ENCODE measurements at places on chromosomes 7 and 10.

DNA sequence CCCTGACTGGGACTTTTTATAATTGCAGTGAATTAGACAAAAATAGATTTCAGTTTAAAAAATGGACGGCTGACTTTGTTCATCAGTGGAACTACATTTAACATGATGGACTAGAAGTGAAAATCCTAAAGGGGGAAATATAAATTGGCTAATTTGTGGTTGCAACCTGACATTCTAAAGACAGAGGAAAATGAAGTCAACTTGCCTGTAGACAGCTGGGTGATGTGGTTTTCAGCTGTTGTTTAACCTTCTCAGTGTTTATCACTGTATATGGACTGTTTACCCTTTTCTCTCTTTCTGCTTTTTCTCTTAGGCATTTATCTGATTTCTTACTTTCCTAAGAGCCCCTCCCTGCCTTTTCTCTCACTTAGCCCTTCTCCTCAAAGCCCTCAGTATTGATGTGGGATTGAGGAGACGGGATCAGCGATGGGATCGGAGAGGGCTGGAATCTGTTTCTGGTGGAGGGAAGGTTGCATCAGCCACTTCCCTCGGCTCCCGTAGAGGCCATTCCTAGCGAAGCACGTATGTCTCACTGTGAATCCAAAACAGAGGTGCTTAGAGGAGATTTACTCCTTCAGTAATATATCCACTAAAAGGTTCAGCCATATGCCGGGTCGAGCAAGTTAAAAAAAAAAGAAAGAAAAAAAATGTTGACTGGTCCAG is 109.0 kb upstream of the KLF6 start:
- no peak for DNase-seq

DNA sequence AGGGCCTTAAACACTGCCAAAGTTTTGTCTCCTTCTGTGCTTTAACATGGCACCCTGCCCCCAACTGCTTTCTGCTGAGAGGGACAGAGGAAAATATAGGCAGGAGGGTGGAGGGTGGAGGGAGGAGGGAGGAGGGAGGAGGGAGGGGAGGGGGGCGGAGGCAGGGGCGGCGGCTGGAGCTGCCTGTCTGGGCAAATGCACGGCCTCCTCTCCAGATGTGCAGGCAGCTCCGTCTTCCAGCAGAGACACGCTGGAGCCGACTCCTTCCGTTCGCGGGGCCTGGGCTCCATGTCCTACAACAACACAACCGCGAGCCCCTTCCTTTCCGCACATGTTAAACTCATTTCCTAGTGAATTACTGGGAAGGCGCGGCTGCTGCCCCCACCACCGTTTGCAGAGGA is 14.2 kb downstream of the EBF3 start:
- no peak for DNase-seq

GRCh38 chr7:51077316-51077986 is 239.2 kb downstream of the COBL start:
- no peak for DNase-seq

GRCh38 chr7:82128546-82128945 is 315.0 kb downstream of the CACNA2D1 start:
- no peak for DNase-seq

- DNase-seq = no peak
Measured at GRCh38 chr7:44210107-44210506, 9.3 kb downstream of the YKT6 start.
